ENCODE measurements at places on chromosomes 2 and 18.

DNA sequence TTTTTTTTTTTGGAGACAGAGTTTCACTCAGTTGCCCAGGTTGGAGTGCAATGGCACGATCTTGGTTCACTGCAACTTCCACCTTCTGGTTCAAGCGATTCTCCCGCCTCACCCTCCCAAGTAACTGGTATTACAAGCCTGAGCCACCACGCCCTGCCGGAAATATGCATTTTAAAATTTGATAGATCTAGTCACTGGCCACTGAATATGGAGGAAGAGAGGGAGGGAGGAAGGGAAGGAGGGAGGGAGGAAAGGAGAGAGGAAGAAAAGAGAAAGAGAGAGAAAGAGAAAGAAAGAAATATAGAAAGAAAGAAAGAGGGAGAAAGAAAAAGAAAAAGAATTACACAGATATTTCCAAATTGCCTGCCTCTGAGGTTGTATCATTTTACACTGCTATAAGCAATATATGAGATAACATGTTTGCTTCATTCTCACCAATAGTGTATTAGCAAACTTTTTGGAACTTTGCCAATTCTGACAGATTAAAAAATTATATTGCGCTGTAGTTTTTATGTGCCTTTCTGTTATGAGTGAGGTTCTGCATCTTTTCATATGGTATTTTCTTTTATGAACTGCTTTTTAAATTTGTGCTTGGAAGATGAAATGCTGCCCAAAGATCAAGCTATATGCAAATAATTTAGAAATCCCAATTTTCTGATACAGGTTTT, 161.2 kb upstream of the MAP3K20 start:
- DNase-seq = no peak

GRCh38 chr2:204871231-204871953, 326.1 kb downstream of the PARD3B start:
- DNase-seq = no peak

DNA sequence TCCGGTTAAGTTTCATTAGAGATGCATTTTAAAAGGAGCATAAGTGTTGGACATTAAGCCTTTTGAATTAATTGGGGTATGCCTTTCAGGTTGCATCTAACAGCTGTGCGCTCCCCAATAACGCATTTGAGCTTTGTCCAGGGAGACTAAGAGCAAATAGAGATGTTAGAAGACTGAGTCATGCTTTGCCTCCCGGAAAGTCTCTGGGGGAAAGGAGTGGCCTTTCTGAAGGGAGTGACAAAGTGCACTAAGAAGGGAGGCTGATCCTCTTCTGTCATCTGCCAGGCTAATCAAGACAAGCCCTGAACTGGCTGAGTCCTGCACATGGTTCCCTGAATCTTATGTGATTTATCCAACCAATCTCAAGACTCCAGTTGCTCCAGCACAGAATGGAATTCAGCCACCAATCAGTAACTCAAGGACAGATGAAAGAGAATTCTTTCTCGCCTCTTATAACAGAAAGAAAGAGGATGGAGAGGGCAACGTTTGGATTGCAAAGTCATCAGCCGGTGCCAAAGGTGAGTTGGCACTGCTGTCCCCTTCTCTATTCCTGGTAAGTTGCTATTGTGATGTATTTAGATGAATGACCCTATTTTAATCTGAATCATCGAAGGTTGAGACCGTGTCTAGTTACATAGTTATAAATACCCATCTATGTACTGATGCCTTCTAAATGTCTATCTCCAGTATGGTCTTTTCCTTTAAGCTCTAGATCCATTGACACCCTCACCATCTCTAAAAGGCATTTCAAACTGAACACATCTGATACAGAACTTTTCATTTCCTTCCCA, 12.1 kb downstream of the TTL start:
- DNase-seq = no peak

DNA sequence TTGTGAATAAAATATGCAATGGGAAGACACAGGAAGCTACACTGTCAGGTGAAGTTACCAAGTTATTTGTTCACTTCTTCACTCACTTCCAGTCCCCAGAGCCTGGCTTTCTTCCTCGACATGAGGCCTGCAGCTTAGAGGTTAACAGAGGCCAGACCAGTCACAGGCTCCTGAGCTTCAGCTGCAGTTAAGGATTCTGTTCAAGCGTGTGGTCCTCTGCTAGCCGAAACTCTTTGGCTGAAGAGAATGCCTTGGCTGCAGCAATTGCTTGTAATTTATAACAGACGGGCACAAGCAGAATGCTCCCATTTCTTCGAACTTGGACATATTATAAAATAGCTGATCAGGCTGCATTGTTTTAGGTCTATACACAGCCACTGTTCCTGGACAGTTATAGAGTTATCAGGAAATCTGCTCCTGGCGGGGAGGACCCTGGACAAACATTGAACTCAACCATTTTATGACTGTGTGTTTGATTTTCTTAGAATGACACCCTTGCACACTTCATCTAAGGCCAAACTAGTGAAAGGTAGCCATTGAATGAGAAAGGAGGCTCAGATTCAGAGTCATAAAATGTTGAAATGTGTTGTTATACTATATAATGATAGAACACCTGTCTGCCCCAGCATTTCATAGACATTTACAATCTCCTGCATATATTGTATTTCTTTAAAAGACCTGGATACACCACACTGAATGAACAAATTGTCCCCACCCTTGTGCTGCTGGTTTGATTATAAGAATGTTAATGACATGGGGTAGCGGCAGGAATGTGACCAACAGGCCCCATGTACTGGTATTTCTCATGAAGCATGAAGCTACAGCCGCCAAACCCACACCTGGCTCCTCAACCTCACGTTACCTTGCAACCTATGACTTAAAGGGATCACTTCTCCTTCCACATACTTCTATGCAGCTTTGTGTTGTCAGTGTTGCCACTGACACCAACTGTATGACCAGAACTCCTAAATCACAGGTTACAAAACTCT, 153.6 kb downstream of the TDRD15 start:
- DNase-seq = no peak

DNA sequence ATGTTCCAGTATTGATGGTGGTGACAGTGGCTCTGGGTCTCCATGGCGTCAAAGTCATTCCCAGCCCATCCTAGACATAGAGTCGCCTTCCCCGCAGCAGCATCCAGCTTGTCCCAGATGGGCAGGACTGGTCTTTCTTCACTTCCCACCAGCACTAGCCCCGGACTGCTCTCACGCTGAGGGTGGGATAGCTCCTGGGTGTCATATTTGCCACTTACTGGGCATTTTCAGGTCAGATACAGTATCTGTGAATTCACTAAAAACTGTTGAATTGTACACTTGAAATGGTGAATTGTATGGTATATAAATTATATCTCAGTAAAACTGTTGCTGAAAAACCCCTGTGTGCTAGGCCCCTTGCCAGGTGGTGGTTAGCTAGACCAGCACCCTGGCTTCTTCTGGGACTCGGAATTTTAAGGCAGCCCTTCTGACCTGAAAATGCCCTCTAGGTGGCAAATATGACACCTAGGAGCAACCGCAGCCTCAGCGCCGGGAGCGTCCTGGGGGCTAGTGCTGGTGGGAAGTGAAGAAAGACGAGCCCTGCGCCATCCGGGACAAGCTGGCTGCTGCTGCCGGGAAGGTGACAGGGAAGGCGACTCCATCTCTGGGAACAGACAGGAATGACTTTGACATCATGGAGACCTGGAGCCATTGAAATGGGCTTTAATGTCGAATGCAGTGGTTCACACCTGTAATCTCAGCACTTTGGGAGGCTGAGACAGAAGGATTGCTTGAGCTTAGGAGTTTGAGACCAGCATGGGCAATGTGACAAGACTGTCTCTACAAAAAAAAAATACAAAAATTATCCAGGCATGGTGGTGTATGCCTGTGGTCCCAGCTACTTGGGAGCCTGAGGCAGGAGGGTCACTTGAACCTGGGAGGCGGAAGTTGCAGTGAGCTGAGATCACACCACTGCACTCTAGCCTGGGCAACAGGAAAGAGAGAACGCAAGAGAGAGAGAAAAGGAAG, 56.2 kb downstream of the DDX1 start:
- no peak for DNase-seq

DNA sequence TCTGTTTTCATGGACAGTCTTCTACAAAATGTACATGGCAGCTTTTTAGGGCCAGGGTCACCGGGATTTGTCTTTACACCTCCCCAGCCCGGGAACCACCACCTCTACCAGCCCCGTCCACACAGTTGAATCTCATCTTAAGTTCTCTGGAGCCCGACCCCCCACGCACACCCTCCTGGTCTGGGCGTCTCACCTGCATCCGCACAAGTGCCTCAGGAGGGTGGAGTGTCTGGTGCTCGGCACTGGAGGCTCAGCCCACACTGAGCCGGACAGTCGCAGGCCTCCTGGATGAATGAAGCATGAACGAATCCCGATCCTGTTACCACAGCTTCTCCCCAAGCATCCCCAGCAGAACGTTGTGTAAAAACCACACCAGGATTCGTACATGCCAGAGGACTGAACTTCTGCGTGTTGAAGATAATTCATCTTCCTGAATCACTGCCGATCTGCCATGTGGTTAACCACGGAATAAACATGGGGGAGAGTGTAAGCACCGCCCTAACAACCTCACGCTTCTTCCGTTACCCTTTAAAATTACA, 162.0 kb downstream of the RTP5 start:
- DNase-seq = no peak

GRCh38 chr2:197238043-197238365, 72.6 kb downstream of the ANKRD44 start:
- DNase-seq = no peak

DNA sequence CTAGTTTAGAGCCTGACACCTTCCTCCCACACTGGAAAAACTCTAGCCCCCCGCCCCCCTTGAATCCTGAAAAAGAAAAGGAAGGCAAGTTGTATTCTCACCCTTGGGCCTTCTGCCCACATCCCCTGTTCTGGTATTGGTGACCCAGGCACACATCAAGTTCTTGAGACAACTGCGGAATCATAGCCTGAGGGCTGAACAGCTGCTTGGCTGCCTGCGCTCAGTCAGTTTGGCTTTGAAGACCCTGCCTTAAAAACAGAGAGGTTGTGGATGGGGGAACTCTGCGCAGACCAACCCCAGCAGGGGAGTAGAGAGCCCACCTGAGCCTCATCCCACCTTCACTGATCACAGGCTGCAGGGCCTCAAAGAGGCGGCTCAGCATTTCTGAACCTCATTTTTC, 229.2 kb downstream of the ANAPC1 start:
- DNase-seq = no peak
